ENCODE measurements at places on chromosomes 4 and X.

- DNase-seq = no peak
Observed at GRCh38 chrX:11908371-11908770, 150.3 kb downstream of the MSL3 start.

DNA sequence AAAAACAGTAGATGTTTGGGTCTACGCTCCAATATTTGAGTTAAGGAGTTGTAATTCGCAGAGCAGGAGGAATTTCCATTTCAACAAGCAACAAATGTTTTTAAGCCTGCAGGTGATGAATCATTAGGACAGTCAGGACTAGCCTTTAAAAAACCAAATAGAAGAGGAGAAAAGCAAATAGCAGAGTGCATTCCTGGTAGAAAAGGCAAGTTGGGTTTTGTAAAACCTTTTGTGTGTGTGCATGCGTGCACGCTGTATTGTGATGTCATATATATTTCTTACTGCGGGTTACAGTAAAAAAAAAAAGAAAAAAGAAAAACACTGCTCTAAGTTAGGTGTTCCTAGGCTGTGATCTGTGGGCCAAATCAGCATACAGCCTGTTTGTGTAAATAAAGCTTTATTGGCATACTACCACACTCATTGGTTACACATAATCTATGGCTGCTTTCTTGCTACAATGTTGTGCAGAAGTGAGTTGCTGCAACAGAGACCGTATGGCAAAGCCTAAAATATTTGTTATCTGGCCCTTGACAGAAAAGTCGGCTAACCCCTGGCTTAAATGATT is 135.6 kb downstream of the MID1 start:
- DNase-seq = no peak

DNA sequence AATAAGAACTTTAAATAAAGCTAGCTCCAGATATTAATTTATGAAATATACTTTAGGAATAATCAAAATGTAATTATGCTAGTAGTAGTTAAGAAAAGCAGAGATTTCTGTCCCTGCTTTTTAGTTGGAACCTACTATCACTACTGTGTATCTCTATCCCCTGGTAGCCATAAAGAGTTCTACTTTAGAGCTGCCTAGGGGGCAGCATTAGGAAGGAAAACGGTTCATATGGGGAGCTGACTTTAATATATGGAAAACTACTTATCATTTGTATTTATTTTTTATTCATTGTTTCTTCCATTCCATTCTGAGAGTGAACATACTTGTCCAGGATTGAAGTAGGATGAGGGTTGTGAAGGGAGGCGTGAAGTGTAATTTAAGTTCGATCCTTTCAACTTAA is 40.9 kb downstream of the CPEB2 start:
- no peak for DNase-seq

DNA sequence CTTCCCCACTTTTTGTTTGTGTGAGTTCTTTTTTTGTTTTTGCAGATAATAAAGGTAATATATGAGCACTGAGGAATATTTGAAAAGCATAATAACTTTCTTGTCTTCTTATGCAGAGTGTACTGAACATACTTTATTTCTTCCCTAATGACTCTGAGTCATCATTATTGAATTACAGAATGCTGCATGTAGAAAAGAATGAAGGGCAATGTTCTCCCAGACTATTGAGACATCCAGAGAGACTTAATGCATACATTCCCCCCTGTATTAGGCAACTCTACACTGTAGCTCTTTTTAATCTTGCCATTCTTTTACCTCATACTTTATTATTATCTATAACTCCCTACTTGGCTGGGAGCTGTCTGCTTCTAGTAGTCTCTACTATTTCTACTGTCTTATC is 240.5 kb upstream of the ANKRD50 start:
- DNase-seq = no peak

- no peak for DNase-seq
Observed at GRCh38 chr4:87941537-87942392, 33.7 kb upstream of the SPP1 start.

DNA sequence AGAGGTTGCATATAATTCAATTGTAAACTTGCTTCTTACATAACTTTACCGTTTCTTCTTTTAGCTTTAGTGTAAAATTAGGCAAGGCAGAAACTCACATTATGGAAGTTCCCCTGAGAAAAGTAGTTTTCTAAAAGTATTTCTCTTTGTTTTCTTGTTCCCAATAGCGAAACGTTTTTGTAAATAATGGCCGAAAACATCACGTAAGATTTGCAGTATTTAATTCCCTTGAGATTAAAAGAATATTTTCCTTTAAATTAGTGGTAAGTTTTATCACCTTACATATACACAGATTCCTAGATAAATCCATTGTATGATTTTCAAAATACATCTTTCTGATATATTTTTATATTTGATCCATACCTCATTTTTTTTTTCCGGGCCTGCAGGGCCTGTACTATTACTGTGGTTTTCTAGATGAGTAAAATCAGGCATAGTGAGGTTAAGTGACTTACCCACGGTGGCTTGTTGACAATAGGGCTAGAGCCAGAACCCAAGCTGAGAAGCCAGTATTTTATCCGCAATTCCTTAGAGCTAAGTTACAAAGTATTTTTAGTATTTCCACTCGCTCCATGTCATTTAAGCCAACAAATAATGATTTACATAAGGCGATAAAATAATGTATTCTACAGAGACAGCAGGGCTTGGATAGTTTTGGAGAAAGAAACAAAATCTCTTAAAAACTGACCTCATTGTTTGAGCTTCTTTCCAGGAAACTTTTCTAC is 82.2 kb upstream of the VEGFC start:
- no peak for DNase-seq

All from stimulated activated CD8-positive, alpha-beta memory T cell treated with anti-CD3 and anti-CD28 coated beads, Interleukin-2, amount 100 ng/mL, for 1 hour (primary cell).